ENCODE measurements at places on chromosomes 1 and 21.

DNA sequence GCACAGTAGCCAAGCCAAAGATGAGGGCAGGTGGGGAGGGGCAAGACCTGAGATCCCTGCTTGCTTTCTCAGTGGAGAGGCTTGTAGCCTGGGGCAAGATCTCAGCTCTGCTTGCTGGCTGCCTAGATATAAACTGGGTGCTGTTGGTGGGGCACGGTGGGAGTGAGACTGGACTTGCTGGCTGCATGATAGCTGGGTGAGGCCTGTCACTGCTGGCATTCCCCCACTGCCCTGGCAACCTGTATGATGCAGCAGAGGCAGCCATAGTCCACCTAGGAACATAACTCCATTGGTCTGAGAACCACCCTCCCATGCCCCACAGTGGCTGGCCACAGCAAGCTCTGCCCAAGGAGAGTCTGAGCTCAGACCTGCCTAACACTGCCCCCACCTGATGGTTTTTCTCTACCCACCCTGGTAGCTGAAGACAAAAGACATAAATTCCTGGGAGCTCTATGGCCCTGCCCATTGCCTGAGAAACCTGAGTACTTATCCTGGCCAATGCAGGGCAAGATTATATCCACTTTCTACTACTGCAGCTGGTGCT lies 261.9 kb upstream of the DEPDC1 start:
- DNase-seq: no peak

DNA sequence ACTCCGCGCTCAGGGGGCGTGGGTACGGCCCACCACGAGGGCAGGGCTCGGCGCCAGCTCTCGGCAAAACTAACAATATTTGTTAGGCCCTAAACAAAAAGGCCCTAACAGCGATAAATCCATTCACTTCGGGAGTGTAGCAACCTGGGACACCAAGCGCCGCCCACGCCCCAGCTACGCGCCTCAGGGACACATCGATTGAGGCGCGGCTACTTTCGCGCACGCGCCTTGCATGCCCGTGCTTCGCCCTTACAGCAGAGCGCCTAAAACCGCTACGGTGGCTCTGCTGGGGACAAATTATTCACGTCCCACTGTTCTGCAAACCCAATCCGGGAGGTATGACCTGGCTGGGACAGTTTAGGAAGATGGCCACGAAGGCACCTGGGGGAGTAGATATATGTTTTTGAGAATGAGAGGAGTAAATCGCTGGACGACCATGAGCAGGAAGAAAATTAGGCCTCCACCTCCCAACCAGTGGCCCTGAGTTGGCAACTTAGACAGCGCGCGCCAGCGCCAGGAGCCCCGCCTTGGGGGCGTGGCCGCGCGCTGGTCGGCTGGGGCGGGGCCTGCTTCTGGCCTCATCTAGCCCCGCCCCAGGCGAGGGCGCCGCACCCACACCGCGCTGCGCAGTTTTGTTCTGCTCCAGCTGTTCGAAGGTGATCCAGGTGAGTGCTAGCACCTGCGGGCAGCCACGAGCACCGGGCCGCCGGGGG lies at the start of gene MGST3:
Gene MGST3, plus strand, starts transcription at position 606 of the 713 bp plus-strand sequence. CDS start 18,614 bp downstream, outside the sequence.
- DNase-seq: peak; percentile 94

GRCh38 chr1:7824701-7825100 lies 28.2 kb downstream of the UTS2 start:
- no peak for DNase-seq

- DNase-seq: no peak
Observed at GRCh38 chr1:236522937-236523703, 662 bp upstream of the LGALS8 start.

GRCh38 chr1:22861764-22862440 lies 110.8 kb downstream of the LACTBL1 start:
- DNase-seq: no peak

- no peak for DNase-seq
Observed at GRCh38 chr1:93015590-93015989, 54.3 kb upstream of the DIPK1A start.

- peak; percentile 53 for DNase-seq
Observed at GRCh38 chr1:214328770-214329469, 48.0 kb downstream of the SMYD2 start.

DNA sequence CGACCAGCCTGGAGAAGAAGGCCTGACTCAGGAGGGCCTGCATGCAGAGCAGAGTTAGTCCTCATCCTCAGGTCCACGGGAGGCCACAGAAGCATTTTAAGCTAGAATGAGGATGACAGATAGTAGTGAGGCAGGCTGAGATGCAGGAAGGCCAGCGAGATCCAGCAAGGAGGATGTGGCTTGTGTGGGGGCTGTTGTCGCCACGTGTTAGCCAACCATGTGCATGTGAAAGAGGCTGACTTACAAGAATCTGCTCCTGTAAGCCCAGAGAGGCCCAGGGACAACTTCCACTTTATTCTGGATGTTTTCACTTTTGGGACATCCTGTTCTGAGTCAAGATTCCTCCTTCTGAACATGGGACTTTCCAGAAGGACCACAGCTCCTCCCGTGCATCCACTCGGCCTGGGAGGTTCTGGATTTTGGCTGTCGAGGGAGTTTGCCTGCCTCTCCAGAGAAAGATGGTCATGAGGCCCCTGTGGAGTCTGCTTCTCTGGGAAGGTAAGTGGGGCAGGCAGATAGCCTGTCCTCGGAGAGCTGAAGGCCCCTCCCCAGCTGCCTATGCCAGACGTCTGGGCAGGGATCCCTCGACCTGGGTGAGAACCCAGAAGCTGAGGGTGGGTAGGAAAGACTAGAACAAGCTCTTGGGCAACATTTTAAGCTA lies at the start of gene SLAMF8:
Gene SLAMF8, plus strand, starts transcription at position 433 of the 661 bp plus-strand sequence. Its CDS starts 26 bp downstream, at position 459.
- DNase-seq: peak; percentile 8

DNA sequence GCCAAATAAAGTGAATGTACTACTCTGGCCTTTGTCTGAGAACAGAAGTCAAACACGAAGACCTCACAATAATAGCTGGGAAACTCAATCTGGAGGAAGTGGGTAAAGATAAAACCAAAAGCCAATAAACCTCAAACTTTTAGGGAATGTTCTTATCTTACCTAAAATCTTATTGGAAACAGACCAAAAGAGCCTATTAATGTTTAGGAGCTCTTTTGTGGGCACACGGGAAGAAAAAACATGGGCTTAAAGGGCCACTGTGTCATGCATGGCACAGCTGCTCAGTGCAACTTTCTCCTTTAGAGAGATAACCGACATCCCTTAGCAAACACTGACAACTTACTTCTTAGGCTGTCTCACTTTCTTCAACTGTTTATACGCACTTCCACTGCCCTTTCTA lies 16.1 kb downstream of the EIF2B3 start:
- no peak for DNase-seq

- no peak for DNase-seq
Observed at GRCh38 chr21:38333301-38334272, 76.8 kb downstream of the KCNJ15 start.

DNA sequence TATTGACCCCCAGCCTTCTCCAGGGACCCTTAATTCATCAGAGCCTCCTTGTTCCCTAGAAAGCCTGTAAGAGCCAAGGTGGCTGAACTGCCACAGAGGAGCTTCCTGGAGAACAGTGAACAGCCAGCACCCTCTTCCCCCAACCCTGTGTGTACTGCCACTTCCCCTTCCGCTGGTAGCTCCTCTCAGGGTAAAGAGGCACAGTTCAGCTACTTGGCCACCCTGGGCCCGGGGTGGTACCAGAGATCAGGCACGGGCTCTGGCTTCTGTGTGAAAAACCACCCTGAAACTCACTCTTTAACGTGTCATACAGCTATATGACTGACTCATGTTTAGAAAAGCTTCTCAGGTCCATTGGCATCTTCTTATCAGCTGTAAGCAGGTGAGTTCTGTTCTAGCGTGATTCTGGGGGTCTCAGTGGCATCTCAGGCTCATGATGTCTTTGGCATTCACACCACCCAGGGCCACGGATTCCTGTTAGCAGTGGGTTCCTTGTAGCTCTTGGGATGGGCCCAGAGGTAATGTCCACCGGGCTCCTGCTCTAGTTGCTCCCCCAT lies 22.4 kb downstream of the ARMH1 start:
- peak; percentile 14 for DNase-seq

DNA sequence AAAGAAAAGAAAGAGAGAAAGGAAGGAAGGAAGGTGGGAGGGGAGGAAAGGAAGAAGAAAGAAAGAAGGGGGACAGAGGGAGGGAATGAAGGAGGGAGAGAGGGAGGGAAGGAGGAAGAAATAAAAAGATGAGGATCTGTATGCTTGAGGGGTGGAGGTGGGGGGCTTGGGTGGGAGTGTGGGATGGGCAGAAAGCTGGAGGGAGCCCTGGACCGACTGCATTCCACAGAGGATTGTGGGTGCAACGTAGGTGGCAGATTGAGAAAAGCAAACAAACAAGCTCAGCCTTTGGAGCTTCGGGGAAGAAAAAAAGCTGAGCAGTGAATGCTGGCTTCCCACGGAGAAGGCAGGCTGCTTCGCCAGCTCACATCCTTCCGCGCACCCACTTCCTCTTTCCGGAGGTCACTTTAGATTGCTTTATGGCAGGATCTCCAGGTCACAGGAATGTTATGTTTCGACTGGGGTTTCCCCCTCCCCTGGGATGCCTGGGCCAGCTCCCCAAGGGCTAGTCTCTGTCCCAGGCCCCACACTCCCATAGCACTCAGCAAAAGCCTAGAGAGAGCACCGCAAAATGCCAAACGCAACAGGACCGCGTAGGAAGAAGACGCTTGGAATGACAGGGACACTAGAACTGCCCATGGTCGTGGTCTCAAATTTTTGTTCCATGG lies 20.7 kb upstream of the LGALS8 start:
- no peak for DNase-seq

- DNase-seq: no peak
Observed at GRCh38 chr1:154970631-154971340, at the start of gene SHC1. TSS of gene SHC1 (minus strand) at chr1:154970747. CDS start at chr1:154970526, 221 bp downstream.

DNA sequence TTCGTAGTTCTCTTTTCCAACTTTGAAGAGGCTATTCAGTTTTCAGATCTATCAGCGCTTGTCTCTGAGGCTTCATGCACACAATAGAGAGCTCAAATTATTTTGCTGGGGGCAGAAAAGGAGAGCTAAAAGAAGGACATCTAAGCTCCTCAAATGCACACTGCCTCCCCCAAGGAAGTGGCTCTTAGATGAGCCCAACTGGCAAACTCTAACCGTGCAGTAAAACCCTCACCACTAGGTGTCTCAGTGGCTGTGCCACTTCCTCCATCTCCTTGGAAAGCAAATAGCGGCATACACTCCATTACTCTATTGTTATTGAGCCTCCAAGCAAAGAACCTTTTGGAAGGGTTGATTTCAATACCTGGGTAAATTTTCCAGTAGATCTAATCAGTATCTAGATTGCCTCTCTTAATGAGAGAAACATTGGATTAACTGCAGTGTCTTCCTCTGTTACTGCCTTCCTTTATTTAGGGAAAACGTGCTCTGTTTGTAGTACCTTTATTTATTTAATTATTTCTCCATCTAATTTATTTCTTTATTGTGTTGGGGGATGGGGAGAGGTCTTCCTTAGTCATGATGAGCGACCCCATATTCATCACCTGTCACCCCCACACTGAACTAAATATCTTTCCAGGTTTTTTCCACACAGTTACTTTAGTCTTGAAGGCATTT lies 9.2 kb upstream of the SFPQ start:
- DNase-seq: peak; percentile 63

GRCh38 chr1:223083831-223084230 lies 59.2 kb downstream of the TLR5 start:
- DNase-seq: no peak

- DNase-seq: no peak
Observed at GRCh38 chr1:18893120-18893519, 9.2 kb downstream of the ALDH4A1 start.

GRCh38 chr1:240189386-240189989 lies 97.8 kb downstream of the FMN2 start:
- DNase-seq: no peak

DNA sequence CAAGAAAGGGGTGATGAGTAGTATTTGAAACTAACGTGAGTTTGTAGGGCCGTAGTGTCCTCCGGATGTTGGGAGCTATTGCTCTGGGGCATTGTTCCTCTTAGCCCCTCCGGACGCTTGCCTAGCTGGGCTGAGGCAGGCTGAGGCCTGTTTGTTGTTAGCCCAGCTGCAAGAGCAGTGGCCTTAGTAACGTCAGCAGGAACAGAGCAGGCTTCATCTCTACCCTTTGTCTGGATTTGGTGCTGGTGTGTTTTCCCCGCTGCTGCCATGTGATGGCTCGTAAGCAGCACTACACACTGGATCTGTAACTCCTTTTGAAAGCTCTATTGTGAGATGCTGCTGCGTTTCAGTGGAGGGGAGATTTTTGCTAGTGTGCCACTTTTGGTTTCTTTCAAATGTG lies 57.6 kb downstream of the DNM3 start:
- no peak for DNase-seq

- DNase-seq: no peak
Observed at GRCh38 chr1:160129046-160129445, 13.5 kb downstream of the ATP1A2 start.

- no peak for DNase-seq
Observed at GRCh38 chr1:230647321-230647720, 5.0 kb downstream of the COG2 start.

DNA sequence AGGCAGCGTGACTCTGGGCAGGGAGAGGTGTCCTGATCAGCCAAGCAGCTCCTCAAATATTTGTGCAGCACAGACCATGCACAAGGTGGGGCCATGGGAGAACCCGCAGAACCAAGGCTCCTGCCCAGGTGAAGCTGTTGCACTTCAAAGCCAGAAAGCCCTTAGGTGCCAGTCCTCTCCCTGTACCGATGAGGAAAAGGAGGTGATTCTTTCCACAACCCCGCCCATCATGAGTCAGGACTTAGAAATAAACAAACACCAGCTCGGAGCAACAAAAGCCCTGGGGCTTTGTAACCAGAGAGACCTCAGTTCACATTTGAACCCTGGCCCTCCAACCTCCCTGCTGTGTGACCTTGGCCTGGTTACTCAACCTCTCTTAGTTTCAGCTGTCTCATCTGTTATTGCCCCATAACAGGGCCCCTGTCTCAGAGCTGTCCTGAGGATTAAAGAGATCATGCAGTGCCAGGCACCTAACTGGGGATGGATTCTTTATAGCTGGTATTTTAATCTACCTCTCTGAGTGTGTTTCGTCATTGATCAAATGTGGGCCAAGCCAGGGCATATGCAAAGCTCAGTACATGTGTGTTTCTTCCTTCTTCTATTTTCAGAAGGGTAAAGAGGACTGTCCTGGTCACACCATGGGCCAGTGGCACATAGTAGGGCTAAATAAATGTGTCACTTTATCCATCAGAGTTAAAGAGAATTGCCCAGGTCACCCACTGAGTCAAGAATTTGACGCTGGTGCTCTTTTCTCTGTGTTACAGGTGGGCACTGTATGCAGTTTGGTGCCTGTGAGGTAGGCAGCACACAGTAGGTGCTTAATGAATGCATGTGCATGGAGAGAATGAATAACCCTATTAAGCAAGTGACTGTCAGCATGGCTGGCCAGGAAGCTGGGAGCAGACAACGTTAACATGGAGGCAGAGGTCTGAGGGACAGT lies 1.4 kb downstream of the LDLRAD1 start:
- DNase-seq: no peak
